Left ventricle myocardium inferior (tissue), 1 donor: ENCODE measurements at places on chromosomes 3 and 15. TPM values are rescaled to one million over a fixed set of nuclear protein-coding genes. Genes with fewer than 3 reads are reported as not detected.

The SUSD5 gene
- total RNA-seq = 0.80 TPM

GRCh38 chr3:53795176-53795575, 51.0 kb downstream of the CHDH start:
- H3K36me3 ChIP-seq = no peaks in the 10 kb centered on the region
- H3K4me1 ChIP-seq = peaks cover 4% of the 10 kb centered on the region
- DNase-seq = no peak
- H3K27ac ChIP-seq = no peak overlapping the region
- no peak overlapping the region for H3K4me3 ChIP-seq

The PAQR9 gene
- total RNA-seq = 15.3 TPM

- no peak for DNase-seq
- no peaks in the 10 kb centered on the region for H3K4me1 ChIP-seq
- no peaks in the 10 kb centered on the region for H3K27me3 ChIP-seq
- H3K4me3 ChIP-seq = no peak overlapping the region
- no peak overlapping the region for H3K27ac ChIP-seq
These were observed 21.6 kb downstream of the B4GALT4 start for GRCh38 chr3:119219069-119219468.
